Neural progenitor cell (in vitro differentiated cells): ENCODE measurements at places on chromosomes 7 and 10.

DNA sequence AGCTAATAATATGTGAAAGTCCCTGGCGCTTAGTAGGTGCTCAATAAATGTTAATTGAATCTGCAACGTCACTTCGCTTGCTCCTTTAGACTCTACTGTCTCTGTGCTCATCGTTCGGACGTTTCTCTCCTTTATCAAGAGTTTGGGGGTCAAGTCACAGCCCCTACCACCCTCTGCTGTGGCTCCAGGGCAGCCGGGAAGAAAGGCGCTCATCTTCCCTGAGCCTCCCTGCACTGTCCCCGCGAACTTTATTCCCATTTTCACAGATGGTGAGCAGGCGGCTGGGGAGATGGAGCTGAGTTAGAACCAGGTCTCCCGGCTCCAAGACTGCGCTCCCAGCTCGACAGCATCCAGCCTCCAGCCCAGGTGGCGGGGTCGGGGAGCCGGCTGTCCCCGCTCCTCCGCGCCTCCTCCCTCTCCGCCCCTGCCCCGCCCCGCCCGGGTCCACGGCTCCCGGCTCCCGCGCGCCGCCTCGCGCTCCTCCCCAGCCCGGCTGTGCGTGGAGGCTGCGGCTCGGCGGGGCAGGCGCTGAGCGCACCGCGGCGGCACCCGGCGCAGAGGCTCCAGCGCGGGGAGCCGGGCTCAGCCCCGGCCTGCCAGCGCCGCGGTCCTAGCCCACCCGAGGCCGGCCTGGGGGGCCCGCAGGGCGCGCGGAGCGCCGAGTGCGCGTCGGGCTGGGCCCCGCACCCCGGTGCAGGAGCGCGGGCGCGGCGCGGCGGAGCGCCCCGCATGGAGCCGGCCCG, at the start of gene CLEC2L:
CLEC2L (plus strand) TSS at position 487 of the 743 bp plus-strand sequence; CDS start at position 730, 243 bp downstream.
- DNase-seq, result peak; percentile 73
- peaks cover 65% of the 10 kb centered on the region for H3K27me3 ChIP-seq
- H3K27ac ChIP-seq, result no peak within 1 kb of the TSS
- H3K4me1 ChIP-seq, result no peaks in the 10 kb centered on the region
- peak within 1 kb of the TSS; percentile 53 for H3K4me3 ChIP-seq

GRCh38 chr10:28883741-28884423, 206.6 kb downstream of the BAMBI start:
- H3K4me1 ChIP-seq, result peaks cover 8% of the 10 kb centered on the region
- H3K27ac ChIP-seq, result no peak overlapping the region
- H3K4me3 ChIP-seq, result no peak overlapping the region
- DNase-seq, result no peak

DNA sequence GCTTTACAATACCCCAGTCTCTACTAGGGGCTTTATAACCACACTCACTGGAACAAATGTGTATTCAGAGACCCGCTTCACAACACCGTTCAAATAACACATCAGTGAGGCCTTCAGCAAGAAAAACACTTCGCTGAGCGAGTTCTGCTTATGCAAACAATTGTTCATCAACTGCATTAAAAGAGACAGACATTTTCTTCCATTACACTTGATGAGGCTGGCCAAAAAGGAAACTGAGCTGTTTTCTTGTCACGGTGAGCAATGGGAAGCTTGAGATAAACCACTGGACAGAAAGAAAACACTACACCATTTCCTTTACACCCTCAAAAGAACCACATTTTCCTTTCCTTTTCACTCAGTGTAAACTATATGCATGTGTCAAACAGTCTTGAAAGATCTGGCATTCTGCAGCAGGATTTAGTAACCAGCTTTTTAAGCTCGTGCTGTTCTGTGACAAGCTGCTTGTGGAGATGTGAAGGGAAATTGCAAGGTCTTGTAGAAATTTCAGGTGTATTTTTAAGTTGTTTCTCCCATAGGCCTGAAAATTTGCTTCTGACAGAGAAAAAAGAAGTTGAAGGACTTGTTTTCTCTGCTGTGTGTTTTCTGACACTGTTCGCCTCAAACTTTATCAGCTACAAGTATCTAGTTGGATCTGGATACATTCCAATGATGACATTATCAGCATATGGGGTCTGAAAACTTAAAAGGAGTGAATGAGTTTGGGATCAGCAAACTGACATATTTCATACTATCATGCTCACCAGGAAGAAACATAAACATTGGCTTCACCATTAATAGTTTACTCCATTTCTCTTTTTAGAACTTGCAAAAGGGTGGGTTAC, 693.1 kb downstream of the PARD3 start:
- H3K27ac ChIP-seq, result no peak overlapping the region
- H3K27me3 ChIP-seq, result no peaks in the 10 kb centered on the region
- DNase-seq, result no peak
- H3K36me3 ChIP-seq, result no peaks in the 10 kb centered on the region

GRCh38 chr10:98567391-98568133, 120.8 kb upstream of the HPS1 start:
- no peak overlapping the region for H3K4me3 ChIP-seq
- H3K27me3 ChIP-seq, result no peaks in the 10 kb centered on the region
- no peak overlapping the region for H3K27ac ChIP-seq
- no peak for DNase-seq
- peaks cover 10% of the 10 kb centered on the region for H3K4me1 ChIP-seq
- no peaks in the 10 kb centered on the region for H3K36me3 ChIP-seq

DNA sequence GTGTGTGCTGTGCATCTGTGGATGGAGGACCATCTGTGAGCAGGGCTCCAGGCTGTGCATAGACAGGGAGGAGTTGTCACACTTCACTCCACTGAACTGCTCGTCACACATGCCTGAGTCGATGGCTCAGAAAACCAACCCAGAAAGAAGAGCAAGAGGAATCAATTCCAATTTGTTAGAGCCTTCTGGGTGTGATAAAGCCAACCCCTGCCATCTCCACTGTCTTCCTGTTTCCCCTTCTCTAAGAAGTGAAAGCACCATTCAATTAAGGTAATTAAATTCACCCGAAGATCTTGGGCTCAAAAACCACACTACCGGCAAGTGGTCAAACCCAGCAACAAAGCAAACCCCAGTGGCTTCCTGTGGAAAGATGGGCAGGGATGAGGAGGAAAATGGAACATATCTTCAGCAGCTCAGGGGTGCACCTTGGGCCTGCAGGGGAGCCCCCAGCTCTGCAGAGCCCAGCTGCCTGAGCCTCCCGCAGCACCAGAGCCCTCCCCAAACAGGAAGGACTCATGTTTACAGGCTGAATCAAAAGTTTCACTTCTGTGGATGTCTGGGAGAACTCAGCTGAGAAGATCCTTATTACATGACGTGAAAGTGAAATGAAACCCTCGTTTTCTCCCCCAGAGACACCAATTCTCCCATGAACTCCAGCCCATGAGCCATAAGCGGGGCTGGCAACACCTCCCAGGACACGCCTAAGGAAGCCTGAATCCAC, 10.9 kb downstream of the C10orf71 start:
- no peaks in the 10 kb centered on the region for H3K36me3 ChIP-seq
- DNase-seq, result no peak
- no peaks in the 10 kb centered on the region for H3K27me3 ChIP-seq
- H3K4me3 ChIP-seq, result no peak overlapping the region

DNA sequence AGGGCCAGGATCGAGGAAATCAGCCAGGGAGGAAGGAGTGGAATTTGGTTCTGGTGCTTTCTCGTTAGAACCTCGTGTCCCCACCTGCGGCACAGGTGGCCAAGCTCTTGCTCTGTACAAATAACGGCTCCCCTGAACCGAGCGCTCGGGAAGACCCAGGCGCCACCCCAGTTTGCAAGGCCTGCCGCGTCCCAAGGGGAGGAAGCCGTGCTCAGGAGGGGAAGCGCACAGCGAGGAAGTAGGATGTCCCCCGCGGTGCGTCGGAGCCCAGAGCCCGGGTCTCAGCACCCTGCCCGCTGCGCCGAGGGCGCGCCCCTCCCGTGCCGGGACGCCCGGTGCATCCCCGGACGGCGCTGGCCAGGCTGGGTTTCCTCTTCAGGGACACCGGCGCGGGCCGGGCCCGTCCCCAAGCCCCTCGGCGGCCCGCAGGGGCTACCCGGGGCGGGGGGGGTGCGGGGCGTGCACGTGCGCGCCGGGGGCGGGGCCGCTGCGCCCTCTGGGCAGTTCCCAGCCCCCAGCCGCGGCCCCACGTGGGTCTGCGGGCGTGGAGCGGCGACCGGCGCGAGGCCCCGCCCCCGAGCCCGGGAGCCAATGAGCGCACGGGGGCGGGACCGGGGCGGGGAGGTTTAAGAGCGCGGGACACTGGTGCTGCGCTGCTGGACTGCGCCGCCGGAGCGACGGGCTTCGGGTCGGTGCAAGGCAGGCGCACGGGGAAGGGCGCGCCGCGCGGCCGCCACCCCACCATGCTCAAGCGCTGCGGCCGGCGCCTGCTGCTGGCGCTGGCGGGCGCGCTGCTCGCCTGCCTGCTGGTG, at the start of gene LFNG:
LFNG (plus strand) TSS at position 656 of the 812 bp plus-strand sequence; CDS start at position 744, 88 bp downstream.
- H3K4me3 ChIP-seq, result peak within 1 kb of the TSS; percentile 74
- peaks cover 10% of the 10 kb centered on the region for H3K27me3 ChIP-seq
- H3K4me1 ChIP-seq, result peaks cover 53% of the 10 kb centered on the region
- H3K36me3 ChIP-seq, result no peaks in the 10 kb centered on the region

GRCh38 chr7:101465131-101465530, 102.5 kb downstream of the COL26A1 start:
- no peak overlapping the region for H3K4me3 ChIP-seq
- no peak overlapping the region for H3K27ac ChIP-seq
- no peaks in the 10 kb centered on the region for H3K27me3 ChIP-seq
- no peak for DNase-seq
- H3K4me1 ChIP-seq, result no peaks in the 10 kb centered on the region

GRCh38 chr10:19958787-19959186, 142.6 kb downstream of the PLXDC2 start:
- no peak for DNase-seq
- no peaks in the 10 kb centered on the region for H3K27me3 ChIP-seq
- H3K27ac ChIP-seq, result no peak overlapping the region
- peaks cover 13% of the 10 kb centered on the region for H3K4me1 ChIP-seq
- no peaks in the 10 kb centered on the region for H3K36me3 ChIP-seq
- H3K4me3 ChIP-seq, result no peak overlapping the region

- no peaks in the 10 kb centered on the region for H3K27me3 ChIP-seq
- H3K27ac ChIP-seq, result no peak overlapping the region
- peaks cover 21% of the 10 kb centered on the region for H3K36me3 ChIP-seq
- DNase-seq, result no peak
These were observed 29.5 kb downstream of the CDC123 start for GRCh38 chr10:12225444-12225843.

GRCh38 chr7:107944411-107945169, 53.6 kb downstream of the DLD start:
- H3K36me3 ChIP-seq, result peaks cover 9% of the 10 kb centered on the region
- H3K4me3 ChIP-seq, result no peak overlapping the region
- DNase-seq, result no peak
- no peak overlapping the region for H3K27ac ChIP-seq
